ENCODE measurements at places on chromosomes 2 and 18.

DNA sequence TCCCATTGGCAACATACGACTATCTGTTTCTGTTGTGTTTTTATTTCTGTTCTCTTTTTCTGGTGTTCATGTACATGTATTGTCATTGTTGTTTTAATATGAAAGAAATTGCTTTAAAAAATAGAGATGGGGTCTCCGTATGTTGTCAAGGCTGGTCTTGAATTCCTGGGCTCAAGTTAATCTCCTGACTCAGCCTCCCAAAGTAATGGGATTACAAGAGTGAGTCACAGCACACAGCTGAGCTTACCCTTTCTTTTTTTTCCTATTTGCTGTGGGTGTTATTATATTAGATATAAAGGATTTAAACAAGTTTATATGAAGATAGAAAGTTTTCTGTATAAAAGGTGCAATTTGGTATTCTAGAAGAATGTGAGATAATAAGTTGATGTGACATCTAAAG is 554.6 kb downstream of the DSC3 start:
- DNase-seq = peak; percentile 52

DNA sequence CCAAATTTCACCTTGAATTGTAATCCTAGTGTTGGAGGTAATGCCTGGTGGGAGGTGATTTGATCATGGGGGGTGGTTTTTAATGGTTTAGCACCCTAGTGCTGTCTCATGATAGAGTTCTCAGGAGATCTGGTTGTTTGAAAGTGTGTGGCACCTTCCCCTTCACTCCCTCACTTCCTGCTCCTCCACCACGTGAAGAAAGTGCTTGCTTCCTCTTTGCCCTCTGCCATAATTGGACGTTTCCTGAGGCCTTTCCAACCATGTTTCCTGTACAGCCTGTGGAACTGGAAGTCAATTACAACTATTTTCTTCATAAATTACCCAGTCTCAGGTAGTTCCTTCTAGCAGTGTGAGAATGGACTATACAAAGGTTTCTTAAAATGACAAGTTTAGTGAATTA is 251.8 kb upstream of the NETO1 start:
- no peak for DNase-seq

DNA sequence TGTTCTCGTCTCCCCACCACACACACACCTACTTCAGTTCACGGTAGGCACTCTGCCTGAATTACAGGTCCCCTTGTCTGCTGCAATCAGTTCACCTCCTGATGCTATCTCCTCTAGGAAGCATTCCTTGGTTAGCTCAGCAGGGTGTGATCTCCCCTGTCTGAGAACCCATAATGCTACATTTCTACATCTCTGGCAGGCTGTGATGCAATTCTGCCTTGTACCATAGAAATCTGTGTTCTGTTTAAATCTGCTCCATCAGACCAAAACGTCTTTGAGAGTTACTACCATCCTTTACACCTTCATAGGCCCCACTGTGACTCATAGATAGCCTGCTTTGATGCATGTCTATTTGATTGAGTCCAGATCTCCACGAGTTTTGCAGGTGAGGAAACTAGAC is 103.9 kb downstream of the TTC32 start:
- DNase-seq = peak; percentile 61

- no peak for DNase-seq
Measured at GRCh38 chr2:29009711-29010677, 28.9 kb downstream of the TOGARAM2 start.

DNA sequence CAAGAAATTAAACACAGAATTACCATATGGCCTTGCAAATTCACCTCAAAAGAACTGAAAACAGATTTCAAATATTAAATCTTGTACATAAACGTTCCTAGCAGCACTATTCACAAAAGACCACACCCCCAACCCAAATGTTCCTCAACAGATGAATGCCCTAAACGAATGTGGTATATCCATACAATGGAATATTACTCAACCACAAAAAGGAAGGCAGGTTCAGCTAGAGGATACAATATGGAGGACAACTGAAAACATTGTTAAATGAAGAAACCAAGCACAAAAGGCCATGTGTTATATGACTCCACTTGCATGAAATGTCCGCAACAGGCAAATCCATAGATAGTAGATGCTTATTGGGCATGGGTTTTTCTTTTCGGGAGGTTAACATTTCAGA is 61.7 kb downstream of the PPP4R1 start:
- DNase-seq = no peak

GRCh38 chr18:32920796-32921787 is 148.3 kb upstream of the KLHL14 start:
- peak; percentile 95 for DNase-seq

DNA sequence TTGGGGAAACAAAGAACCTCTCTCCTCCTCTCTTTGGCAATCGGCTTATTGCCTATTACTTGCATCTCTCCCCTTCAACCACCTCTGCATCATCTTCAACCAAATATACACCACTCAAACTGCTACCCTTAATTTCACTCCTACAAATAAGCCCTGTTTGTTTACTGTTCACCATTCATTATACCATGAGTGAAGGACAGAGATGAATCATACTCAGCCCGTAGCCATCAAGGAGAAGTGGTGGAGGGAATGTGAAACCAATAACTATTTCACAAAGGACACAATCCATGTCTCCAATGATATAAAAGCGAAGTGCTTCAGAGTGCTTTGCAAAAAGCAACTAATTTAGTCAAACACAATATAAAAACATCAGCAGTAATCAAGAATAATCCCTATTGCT is 76.8 kb downstream of the CACNB4 start:
- DNase-seq = no peak

DNA sequence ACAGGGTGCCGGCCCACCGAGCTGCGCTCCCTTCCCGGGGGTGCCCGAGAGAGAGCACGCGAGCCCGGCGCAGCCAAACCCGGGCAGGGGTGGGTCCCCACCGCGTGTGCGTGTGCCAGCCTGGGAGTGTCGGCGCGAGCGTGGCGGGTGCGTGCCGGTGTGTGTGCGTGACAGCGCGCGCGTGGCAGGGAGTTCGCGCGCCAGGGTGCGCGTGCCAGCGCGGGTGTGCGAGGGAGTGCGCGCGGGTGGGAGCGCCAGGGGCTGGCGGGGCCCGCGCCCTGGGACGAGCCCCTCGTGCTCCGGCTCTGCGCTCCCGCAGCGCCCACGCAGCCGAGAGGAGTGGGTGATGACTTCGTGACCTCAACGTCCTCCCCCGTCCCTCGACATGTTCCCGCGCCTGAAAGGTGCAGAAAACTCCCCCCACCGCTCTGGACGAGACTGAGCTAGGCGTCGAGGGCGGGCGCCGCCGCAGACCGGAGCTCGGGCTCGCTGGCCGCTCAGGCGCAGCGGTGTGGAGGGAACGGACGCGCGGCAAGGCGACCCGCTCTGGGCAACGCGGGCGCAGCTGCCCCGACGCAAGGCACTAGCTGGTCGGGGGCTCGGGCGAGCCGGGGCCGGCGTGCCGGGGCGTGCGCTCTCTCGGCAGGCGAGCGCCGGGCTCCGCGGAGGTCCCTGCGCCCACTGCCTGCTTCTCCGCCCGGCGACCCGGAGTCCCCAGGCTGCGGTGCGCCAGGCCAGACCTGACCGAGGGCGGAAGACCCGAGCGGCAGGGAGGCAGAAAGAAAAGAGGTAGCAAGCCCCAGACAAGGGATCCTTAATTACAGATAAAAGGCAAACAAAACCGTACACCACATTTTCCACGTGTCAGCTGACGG is 582.8 kb downstream of the ZEB2 start:
- DNase-seq = peak; percentile 36

- DNase-seq = no peak
Measured at GRCh38 chr18:3970929-3971328, 484.2 kb downstream of the DLGAP1 start.

DNA sequence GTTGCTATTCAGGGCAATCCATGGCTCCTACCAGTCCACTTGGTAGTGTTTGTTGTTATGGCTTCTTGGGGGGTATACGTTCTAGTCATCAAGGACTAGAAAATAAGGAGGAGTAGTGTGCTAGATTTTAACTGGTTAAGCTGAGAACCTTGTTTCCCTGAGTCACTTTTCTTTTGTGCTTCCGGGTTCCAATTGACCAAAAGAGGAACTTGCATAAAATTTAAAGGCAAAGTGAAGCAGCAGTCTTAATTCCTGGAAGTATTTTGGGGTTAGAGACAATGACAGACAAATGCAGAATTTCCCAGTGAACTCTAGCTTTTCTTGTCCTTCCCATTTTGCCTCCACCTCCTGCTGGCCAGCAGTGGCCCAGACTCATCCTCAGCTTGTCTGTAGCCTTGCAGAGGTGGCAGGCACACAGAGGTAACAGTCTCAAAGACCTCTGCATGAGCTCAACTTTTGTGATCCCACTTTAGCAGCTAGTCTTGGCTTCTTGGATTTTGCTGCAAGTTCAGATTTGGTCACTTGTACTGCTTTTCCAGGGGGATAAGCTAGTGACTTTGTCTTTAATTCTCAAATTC is 1105.8 kb upstream of the NXPH2 start:
- no peak for DNase-seq

DNA sequence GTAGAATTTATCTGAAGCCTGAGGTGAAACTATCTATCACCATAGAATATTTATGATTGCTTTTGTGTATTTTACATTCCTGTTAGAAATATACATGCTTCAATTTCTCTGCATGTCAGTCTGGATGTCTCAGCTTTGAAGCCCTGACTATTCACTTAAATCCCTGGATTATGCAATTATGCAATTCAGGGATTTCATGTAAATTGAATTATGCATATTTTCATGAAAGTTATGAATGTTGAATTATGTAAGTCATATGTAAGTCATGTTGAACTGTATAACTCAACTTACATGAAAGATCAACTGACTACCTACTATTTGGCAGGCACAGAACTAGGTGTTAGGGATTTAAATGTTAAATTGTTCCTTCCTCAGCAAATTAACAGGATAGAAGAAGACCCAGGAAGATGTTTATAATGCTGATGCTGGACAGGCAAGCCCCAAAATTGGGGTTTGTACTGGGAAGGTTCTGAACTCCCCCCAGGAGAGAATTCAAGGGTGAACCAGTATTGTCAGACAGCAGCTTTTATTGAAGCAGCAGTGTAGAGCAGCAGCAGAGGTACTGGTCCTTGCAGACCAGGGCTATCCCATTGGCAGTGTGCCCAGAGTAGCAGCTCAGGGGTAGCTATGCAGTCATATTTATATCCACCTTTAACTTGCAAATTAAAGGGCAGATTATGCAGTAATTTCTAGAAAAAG is 236.5 kb downstream of the ZNF804A start:
- DNase-seq = peak; percentile 23

GRCh38 chr2:120845277-120845676 is 109.6 kb downstream of the GLI2 start:
- peak; percentile 45 for DNase-seq

GRCh38 chr18:50105027-50105426 is 89.9 kb downstream of the MYO5B start:
- DNase-seq = no peak

DNA sequence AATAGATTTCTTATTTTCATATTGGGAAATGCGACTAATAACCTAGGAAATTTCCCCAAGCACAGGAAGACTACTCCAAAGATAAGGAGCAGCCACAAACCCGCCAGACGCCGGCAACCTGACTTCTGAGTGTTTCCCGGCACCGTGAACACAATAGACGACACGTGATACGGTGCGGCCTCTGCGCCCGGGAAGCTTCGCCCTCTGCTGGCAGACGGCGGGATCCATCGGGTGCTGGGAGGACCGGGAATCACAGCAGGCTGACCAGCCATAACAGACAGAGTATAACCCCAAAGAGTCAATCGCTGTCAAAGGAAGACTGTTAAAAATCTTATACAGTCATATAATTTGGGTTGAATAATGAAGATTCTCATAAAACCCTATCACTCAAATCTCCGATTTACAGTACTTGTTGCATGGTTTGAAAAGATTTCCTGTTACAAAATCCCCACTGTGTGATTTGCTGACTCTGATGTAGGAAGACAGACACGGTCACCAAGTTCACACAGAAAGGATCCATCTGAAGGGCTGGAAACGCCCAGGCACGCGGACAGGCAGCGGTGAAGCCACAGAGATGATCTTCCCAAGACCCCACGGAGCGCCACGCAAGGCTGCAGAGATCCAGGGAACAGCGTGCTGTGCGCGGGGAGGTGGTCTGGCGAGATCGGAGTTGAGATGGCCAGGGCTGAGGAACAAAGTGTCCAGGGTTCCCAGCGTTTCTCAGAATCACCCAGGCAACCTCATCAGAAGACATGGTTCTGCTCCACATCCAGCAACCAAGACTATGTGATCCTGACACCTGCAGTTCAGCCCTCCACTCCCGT is 73.8 kb downstream of the EIPR1 start:
- peak; percentile 74 for DNase-seq

GRCh38 chr2:127515383-127515915 is 10.8 kb downstream of the IWS1 start:
- DNase-seq = no peak

- DNase-seq = peak; percentile 54
Measured at GRCh38 chr2:51350100-51350499, 318.2 kb upstream of the NRXN1 start.

- no peak for DNase-seq
Measured at GRCh38 chr2:19762142-19762541, 139.6 kb downstream of the TTC32 start.

DNA sequence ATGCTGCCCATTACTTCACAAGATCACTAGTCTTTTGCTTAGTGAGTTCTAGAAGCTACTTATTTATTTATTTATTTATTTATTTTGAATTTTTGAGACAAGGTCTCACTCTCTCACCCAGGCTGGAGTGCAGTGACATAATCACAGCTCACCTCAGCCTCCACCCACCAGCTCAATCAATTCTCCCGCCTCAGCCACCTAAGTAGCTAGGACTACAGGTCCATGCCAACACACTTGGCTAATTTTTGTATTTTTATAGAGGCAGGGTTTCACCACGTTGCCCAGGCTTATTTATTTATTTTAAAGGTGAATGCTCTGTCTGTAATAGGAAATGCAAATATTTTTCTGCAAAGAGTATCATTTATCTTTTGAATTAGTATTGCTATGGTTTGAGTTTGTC is 67.7 kb downstream of the ATAD2B start:
- no peak for DNase-seq

DNA sequence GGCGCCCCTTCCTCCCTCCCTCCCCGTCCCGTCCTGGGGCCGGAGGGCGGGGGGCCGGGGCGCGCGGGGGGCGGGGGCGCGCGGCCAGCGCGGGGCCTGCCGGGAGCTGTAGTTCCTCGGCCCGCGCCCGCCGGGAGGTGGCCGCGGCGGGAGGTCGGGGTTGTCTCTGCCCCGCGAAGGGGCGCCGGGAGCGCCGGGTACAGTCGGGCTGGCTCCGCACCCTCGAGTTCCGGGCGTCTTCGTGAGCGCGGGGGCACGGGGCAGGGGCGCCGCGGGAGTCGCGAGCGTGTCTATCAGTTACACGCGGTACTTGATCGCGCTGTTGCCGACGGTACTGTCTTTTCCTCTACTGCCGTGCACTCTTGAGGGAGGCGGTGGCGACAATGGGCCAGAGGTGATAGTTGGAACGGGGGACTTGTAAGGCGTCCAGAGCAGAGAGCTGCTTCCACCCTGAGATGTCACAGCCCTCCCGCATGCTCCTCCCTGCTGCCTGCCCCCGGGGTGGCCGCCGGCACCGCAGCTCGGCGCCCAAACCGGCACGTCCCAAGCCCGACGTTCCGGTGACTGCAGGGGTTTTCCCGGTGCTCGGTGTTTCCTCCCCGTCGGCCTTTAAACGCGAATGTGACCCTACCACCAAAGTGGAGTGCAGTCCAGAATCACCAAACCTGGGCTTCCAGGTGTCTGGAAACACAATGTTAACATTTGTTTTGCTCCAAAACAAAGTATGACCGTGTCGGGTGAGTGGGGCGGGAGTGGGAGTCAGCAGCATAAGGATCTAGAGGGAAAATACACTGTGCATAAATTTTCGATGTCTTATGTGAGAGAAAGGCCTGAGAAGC is at the start of gene PRKD3:
Gene PRKD3 (minus strand): TSS at position 48 of the 839 bp plus-strand sequence. CDS start 8,309 bp downstream, outside the sequence.
- peak; percentile 75 for DNase-seq

GRCh38 chr2:146579147-146579930 is 1265.5 kb upstream of the ACVR2A start:
- DNase-seq = peak; percentile 88
